ENCODE measurements at places on chromosomes 6 and 20.

DNA sequence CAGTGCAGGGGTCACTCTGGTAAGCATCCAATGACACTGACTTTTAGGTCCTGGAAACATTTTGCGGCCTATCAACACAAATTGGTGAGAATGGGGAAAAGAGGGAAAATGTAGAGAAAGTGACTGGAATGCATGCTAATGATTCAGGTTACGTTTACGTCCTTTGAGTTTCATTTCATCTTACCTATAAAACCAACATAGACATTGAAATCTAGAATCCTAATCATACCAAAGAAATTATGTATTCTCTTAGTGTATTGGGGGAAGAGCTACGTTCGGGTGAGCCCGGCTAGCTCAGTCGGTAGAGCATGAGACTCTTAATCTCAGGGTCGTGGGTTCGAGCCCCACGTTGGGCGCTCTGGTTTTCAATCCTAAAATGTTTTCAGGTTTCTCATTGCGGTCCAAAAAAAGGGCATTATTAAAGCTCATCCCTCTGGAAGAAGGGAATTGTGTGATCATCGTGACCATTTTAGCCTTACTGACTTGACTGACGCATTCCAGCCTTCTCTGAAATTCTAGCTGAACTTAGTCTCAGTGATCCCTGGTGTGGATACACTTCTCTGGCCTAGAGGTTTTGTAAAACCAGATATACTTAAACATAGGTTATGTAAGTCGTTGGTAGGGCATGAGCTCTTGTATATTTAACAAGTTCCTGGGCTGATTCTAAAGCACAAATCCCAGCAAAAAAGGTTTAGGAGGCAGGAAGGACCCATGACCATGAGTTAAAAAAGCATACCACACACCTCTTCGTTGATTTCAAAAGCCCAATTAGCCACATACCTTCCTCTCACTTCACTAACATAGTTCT lies 18.3 kb downstream of the HMGN4 start:
- DNase-seq: no peak

DNA sequence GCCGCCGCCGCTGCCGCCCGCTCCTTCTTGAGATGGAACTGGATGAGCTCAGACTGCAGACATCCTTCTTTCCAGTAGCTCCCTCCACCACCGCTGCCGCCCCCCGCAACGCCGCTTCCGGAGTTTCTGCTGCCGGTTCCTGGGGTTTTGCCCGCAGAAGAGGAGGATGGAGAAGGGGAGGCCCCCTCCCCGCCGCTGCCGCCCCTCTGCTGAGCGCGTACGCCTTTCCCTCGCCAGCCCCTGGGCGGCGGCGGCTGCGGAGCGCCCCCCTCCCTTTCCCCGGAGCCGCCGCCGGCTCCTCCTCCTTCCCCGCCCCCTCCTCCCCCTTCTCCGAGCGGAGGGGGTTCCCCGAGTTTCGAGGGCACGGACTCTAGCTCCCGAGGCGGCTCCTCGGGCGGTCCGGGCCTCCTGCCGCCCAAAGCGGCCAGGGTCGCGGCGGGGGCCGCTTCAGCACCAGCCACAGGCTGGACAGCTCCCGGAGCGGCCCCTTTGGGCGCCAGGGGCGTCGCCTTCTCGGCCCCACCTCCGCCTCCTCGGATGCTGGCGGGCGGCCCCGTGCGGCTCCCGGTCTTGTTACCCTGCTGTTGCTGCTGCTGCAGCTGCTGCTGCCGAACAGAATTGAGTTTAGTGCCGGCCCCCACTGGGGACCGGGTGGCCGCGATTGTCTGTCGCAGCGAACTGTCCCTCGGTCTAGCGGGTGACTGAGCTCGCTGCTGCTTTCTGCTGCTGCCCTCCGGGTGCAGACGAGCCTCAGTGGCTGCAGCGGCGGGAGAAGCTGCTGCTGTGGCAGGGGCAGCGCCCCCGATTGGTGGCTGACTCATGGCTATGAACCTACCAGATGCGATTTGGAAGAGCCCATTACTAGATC lies 3.1 kb downstream of the MTCL3 start:
- DNase-seq: peak; percentile 26

DNA sequence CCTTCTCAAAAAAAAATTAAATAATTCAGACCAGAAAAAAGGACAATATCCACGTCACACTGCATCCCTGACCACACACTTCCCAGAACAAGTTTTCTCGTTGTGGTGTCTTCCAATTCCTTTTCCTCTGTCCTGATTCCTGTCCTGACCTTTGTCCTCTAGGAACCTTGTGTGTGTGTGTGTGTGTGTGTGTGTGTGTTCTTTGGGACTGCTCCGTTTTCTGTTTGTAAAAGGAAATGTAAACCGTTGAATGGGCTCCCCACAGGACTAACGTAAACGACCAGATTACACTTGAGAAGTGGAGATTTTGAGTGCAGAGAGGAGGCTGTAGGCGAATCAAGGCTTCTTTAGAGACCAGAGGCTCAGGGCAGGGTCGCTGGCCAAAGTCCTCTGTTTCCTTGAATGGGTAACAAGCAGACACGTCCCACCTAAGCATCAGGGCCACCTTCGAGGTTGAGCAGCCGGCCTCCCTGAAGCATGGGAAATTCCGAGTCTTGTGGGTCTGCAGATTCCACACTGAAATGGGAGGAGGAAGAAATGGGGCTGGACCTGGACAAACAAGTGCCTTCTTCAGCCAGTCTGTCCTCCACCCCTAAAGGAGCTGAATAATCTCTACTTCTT lies 7.3 kb downstream of the ZBTB46 start:
- DNase-seq: no peak

- no peak for DNase-seq
These were observed 55.8 kb downstream of the LYRM2 start for GRCh38 chr6:89582669-89583325.

DNA sequence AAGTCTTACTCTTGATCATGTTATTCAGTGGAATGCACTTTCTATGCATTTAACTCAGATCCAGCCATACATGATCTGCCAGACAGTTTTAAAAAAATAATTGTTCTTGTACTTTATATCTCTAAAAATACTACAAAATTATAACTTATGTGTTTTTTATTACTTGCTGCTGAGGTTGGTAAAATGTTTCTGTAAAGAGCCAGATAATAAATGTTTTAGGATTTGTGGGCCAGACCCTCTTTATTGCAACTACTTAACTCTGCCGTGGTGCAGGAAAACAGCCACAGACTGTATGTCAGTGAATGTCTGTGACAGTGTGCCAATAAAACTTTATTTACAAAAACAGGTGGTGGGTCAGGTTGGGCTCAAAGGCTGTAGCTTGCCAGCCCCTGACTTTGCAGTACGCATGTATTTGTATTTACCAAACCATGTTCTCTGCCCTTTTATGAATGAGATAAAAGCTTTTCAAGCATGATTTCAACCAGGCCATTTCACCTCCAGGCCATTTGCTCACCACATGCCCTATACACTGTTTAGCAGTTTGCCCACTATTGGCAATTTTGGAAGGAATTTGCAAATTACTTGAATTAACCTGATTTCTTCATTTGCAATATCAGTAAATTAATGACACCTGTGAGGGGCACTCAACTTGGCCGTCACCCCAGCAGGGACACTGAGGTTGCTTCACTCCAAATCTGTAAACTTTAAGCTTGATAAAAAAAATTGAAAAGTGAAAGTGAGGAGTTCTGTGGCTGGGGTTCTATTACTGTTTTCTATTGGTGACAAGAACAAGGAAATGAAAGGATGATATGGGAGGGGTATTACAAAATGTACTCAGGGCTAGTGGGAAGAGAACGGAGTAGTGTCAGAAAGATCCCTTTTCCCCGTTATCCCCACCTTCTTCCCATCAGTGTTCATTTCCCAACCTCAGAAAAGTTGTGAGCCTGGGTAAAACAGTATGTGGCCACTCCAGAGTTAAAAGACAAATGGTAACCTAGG lies 133.4 kb downstream of the CEBPB start:
- no peak for DNase-seq

DNA sequence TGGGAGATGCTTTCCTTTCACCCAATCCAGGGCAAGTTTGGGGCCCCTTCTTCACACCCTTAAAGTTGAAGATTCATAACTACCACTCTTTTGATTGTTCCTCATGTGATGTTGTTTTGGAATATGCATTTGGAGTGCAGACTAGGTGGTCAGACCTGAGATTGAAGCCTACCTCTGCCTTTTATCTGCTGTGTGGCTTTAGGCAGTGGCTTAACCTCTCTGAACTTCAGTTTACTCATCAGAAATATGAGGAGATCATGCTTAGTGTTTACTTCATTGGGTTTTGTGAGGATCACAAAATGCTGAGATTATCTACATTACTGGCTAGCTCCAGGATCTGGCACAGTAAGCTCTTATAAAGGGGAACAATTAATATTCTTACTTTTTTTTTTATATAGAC lies 26.4 kb upstream of the TCP11 start:
- DNase-seq: no peak

- DNase-seq: no peak
These were observed 1515.4 kb upstream of the DEFB115 start for GRCh38 chr20:29741894-29742698.

DNA sequence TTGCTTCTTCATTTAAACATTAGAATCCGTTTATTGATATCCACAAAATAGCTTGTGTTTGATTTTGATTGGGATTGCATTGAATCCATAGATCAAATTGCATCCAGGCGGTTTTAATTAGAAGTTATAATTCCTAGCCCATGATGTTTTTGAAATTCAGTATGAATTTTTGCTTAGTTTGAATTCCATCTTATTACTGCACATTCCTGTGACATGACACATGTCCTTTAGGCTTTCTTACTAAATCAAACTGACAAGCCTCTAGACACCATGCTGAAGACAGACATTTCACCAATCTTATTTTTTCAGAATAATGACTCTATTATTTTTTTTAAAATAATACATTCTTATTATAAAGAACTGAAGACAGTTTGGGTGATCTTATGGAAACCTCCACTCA lies 21.4 kb upstream of the PI16 start:
- DNase-seq: no peak

GRCh38 chr6:16759181-16759645 lies 2.0 kb downstream of the ATXN1 start:
- DNase-seq: peak; percentile 44

GRCh38 chr20:58996226-58996611 lies 10.8 kb downstream of the CTSZ start:
- no peak for DNase-seq

DNA sequence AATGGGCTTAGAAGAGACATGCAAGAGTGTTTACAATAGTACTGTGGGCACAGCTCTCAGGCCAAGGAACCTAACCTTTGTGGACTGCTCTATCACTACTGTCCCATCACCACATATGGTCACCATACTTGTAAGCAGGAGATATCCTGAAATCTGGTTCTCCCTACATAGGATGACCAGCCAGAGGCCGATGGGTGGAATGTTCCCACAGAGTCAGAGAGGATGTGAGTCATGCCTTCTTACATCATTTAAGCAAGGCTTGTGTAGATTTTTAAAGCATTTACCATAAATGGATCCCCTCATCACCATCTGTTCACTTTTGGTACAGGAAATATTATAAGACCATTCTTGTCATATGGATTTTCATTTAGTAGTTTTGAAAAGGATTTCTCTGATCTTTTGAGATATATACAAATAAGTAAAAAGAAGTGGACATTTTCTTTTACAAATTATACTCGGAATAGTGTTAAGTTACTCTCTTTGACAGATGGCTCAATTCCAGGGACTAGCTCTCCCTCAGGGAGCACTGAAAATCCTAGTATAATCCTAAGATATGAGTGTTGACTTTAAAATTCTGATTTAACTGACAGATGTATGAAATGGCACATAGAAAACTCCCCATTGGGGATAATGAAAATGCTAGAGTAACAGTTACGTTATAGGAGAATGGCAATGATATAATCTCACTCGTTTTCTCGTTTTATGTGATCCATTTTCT lies 6.6 kb downstream of the HTR1B start:
- no peak for DNase-seq

GRCh38 chr6:28542440-28543296 lies 17.0 kb downstream of the GPX5 start:
- no peak for DNase-seq

GRCh38 chr6:141088171-141088570 lies 1044.6 kb upstream of the GJE1 start:
- DNase-seq: no peak

DNA sequence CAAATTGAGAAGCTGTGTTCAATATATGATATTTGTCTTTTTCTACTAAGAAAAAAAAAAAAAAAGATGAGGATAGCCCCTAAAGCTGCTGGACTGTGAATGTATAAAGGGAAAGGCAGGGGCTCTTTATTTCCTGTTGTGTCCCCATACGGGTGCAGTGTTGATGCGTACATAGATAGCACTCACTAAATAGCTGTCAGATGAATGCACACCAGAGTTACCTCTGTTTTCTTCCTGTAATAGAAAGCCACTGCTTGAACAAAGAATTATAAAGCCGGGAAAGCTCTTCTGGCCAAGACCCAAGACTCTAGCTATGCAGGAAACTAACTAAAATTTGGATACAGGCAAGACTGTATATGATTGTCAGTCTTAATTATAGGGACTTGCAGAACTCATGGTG lies 260.0 kb downstream of the FARS2 start:
- DNase-seq: no peak

GRCh38 chr6:28589234-28589956 lies 63.7 kb downstream of the GPX5 start:
- no peak for DNase-seq

DNA sequence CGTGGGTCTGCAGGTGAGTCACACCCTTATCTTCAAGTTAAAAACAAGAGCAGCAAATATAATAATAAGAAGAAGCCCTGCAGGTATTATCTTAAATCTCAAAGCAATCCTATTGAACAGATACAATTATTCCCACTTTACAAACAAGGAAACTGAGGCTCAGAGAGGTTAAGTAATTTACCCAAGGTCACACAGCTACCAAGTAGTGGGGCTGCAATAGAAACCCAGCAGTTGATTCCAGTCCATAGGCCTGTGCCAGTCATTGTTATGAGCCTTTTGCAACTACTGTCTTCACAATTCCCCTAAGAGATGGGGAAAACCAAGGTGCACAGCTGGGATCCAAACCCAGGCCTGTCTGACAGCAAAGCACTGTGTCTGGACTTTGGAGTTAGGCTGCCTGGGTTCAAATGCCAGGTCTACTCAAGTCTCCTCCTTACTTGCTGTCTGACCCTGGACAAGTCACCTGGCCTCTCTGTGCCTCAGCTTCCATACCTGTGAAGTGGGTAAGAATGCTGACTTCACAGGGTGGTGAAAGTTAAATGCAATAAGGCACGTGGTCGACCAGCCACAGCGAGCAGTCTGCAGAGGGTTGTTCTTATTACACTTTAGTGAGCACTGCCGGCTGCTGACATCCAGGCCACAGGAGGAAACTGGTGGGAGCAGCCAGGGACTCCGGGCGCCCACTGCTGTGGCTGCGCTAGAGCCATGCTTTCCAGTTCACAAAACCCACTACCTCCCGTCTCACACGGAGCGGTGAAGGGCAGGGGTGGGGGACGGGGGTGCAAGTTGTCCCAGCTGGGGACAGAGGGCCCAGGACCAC lies 6.1 kb downstream of the MYL9 start:
- DNase-seq: no peak

GRCh38 chr6:51584163-51584562 lies 503.2 kb downstream of the PKHD1 start:
- DNase-seq: no peak

- no peak for DNase-seq
These were observed 59.3 kb downstream of the EPB41L2 start for GRCh38 chr6:131003488-131004386.

DNA sequence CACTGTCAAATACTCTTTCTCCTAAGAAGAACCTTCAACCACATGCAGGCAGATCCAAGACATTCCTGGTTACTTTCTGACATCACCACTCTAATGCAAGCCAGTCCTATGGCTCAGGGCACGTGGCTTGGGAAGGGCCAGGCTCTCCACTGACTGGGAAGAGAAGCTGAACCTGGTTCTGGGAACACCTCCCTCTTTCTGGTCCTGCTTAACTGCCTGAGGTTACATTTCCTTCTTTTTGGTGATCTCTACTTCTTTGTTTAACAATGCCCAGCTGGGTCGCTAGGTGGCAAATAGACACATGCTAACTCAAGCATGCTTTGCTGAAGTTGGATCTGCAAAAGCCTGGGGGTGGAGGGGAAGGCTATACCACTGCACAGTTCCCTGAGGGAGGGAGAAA lies 249.8 kb downstream of the GMDS start:
- DNase-seq: no peak

Data from NCI-H1048 (cell line).